ENCODE measurements at places on chromosomes 16 and 17. TPM values are rescaled to one million over a fixed set of nuclear protein-coding genes. Genes with fewer than 3 reads are reported as not detected.

CACNG4 gene
- not detected for total RNA-seq

CD79B gene
- total RNA-seq: 0.88 TPM

CDH3 gene
- 0.14 TPM for total RNA-seq

RASL10B gene
- total RNA-seq: 5.5 TPM

CDRT15L2 gene
- total RNA-seq: not detected

KRT33A gene
- total RNA-seq: not detected

GLTPD2 gene
- not detected for total RNA-seq

ACSM2A gene
- total RNA-seq: not detected

DPEP2NB gene
- total RNA-seq: not detected

MT4 gene
- total RNA-seq: not detected

DNA sequence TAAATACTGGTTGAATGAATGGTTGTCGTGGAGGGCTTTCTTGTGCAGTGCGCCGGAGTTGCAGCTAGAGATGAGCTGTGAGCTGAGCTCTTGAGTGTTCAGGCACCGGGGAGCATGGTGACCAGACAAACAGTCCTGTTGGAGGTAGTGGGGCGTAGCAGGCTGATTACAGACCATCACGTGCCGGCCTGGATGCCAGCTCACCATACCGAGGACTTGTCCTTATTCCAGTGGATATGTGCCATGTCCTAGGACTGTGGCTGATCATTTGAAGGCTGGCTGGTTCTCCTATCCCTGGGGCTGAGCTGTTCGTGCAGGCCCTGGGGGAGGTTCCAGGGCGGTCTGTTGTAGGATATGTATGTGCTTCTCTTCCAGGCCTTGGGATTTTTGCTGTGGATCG lies 60.0 kb downstream of the ABCC1 start:
- DNase-seq: no peak

DNA sequence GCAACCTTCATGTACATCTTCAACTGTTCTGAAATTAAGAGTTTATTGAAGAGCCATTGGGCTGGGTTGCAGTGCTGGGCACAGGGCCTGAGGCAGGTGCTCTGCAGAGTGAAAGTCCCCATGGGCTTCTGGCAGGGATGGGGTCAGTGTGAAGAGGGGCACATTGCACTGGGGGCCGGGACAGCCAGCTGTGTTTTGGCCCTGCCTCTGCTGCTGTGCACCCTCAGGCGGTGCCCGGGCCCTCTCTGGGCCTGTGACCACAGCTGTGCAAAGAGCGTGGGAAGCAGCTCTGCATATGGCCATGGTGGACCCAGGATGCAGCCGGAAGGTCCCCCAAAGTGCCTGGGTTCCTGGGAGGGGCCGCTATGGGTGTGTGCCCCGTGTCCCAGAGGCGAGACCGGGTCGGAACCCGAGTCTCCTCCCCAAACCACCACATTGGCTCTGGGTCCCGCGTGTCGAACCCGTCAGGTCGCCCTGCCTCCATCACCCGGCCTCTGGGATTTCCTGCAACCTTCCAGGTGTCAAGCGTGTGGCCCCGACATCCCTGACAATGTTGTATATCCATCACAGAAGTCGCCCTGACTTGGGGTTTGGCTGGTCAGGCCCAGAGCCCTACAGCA lies 38.2 kb upstream of the ZNF469 start:
- DNase-seq: no peak

- DNase-seq: no peak
These were observed 12.0 kb downstream of the AMFR start for GRCh38 chr16:56413381-56413780.

- peak; percentile 81 for DNase-seq
These were observed at the start of gene OSBPL7 for GRCh38 chr17:47821424-47822391. Gene OSBPL7 (minus strand): TSS chr17:47821794. CDS start chr17:47820278, 1,516 bp downstream.

GRCh38 chr16:74667255-74667700 lies 601 bp upstream of the RFWD3 start:
- no peak for DNase-seq

- DNase-seq: no peak
These were observed 5.7 kb upstream of the EXOSC6 start for GRCh38 chr16:70257391-70257790.

- DNase-seq: no peak
These were observed 398 bp downstream of the LGALS9 start for GRCh38 chr17:27631411-27631760.

GRCh38 chr17:78206298-78206697 lies 7.8 kb upstream of the BIRC5 start:
- DNase-seq: no peak

- DNase-seq: peak; percentile 17
These were observed 4.8 kb downstream of the MT1A start for GRCh38 chr16:56643080-56643778.

GRCh38 chr17:39679521-39680192 lies 8.2 kb downstream of the PGAP3 start:
- no peak for DNase-seq

DNA sequence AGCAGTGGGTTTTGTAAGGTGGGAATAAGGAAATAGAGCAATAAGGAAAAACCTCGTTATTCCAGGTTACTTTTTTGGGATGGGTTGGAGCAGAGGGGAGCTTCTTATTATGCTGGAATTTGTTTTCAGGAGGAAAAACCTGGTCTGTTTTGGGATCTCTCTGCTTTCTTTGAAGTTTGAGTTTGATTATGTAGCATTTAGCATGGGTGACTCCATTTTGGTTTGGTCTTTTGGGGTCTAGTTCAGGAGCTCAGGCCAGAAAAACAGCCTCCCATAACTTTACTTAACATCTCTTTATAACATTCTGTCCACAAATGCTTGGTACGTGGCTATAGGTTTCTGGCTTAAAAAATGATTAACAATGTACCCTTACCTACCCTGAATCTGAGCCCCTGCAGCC lies 8.5 kb upstream of the ZG16 start:
- no peak for DNase-seq

DNA sequence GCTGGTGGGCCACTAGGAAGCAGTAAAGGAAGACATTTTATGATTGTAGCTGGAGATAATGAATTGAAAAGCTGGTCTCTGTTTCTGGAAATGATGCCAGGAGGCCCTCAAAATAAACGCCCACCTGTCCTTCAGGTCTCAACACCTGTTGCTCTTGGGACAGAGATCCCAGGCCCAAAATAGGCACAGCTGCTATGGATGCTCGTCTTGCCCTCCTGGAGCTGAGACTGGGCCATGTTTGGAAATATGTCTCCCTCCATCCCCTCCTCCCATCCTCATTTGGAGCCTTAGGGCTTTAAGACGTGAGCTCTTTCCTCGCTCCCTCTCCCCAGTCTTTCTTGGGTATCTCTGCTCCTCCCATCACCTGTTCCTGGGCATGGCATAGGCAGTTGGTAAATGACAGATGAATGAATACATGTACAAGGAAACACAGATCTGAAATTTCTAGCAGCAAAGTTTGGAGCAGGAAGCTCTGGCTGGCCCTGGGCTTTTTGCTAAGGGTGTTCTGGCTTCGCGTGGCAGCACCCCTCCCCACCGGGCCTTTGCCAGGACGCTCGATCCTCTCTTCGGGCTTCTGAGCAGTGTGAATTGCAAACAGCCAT lies 33.3 kb downstream of the MYH3 start:
- no peak for DNase-seq

- DNase-seq: peak; percentile 74
These were observed 27.7 kb upstream of the DHRS7B start for GRCh38 chr17:21098934-21099689.

GRCh38 chr16:85716022-85716679 lies 27.4 kb upstream of the GINS2 start:
- DNase-seq: no peak

- peak; percentile 67 for DNase-seq
These were observed 58.8 kb downstream of the ZDHHC7 start for GRCh38 chr16:84952335-84953189.

- no peak for DNase-seq
These were observed 32.0 kb upstream of the SNN start for GRCh38 chr16:11636172-11636721.

DNA sequence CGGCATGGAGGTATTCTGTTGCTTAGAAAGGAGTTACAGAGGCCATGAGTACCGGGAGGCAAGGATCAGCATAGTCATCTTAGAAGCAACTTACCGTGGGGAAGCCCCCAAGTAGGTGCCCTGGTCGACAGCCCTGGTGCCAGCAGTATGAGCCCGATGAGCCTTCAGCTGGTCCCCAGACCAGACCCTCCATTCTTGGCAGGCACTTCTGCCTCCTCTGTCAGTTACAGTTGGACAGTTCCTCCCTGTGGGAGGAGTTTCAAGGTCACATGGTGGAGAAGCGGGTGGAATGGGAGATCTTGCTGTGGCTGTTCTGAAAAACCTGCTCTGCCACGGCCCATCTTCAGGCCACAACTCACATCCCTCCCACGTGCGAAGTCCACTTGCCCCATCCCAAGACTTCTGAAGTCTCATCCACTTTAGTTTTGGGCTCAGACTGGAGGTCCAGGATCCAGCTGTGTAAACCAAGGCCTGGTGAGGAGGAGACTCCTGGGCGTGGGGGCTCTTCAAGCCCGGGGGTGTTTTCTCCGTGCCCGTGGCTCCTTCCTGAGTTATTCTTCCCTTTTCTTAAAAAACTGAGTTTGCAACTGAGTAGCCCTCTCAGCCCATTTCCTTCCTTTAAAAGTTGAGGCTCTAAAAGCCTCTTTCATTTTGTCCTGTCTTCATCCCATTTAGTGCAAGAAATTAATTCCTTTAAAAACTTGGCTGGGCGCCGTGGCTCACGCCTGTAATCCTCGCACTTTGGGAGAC lies 133.5 kb downstream of the SEC14L1 start:
- DNase-seq: no peak

GRCh38 chr17:30379303-30379902 lies 676 bp downstream of the CPD start:
- DNase-seq: no peak

DNA sequence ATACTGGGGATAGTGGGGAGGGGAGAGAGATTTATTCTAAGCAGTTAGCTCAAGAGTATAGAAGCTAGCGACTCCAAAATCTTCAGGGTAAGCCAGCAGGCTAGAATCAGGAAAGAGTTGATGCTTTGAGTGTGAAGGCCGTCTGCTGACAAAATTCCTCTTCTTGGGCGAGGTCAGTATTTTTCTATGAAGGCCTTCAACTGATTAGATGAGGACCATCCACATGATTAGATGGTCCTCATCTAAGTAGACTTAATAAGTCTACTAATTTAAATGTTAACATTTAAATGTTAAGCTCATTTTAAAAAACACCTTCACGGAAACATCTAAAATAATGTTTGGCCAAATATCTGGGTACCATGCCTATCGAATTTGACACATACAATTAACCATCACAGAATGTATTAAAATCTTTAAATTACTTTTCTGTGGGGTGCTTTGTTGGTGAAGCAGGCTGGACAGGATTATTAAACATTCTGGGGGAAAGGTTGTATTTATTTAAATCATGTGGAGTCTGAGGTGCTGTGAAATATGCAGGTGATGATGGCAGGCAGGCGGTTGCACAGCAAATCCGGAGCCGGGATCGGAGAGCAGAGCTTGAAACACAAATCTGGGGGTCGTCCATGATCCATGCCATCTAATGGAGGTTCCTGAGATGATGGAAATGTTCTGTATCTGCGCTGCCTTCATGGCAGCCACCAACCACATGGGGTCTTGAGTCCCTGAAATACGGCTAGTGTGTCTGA lies 49.8 kb upstream of the ADORA2B start:
- no peak for DNase-seq

GRCh38 chr17:2438823-2439222 lies 38.0 kb upstream of the MNT start:
- no peak for DNase-seq

DNA sequence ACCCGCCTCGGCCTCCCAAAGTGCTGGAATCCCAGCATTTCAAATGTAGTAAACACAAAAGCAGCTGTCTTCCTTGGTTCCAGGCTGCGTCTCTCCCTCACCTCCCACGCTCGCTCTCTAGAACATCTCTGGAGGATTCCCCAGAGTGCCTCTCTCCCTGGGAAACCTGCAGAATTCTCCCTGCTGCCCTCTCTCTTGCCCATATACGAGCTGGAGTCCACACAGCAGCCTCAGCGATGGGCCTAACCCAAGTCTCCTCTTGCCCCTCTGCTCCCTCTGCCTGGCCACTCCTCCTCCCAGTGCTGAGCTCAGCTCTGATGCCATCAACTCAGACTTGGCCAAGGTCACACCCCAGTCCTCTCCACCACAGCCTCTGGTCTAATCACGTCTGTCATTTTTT lies 10.6 kb downstream of the GPRC5B start:
- DNase-seq: no peak

DNA sequence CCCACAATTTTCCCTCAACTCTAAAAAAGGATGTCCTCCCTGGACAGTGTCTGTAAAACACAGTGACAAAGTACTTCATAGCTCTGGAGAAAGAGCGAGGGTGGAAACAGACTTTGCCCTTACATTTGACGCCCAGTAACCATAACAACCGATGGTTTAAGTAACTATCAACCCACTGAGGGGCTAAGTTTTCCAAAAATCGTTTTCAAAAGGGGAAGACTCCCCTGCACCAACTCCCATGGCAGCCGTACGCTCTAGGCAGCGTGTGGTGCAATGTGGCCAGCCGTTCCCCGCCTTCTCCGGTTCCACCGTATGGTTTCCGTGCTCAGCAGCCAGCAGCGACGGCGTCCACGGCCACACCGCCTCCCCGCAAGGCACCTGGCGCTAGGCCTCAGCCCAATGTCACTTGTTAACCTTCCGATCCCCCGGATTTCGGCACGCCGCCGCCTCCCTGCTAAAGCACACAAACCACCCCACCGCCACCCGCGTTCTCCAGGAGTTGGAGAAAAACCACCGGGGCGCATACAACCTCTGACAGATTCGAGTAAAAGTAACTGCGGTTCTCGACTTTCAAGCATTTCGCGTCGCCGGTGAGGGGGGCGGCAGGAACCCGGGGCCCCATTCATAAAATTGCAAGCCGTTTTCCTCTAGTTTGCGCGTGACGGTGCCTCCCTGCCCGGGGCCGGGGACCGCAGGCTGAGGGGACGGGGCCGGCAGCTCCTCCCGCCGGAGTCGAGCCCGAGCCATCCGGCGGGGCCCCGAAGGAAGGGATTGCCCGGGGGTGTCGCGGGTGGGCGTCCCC lies 661 bp downstream of the TEX2 start:
- no peak for DNase-seq

DNA sequence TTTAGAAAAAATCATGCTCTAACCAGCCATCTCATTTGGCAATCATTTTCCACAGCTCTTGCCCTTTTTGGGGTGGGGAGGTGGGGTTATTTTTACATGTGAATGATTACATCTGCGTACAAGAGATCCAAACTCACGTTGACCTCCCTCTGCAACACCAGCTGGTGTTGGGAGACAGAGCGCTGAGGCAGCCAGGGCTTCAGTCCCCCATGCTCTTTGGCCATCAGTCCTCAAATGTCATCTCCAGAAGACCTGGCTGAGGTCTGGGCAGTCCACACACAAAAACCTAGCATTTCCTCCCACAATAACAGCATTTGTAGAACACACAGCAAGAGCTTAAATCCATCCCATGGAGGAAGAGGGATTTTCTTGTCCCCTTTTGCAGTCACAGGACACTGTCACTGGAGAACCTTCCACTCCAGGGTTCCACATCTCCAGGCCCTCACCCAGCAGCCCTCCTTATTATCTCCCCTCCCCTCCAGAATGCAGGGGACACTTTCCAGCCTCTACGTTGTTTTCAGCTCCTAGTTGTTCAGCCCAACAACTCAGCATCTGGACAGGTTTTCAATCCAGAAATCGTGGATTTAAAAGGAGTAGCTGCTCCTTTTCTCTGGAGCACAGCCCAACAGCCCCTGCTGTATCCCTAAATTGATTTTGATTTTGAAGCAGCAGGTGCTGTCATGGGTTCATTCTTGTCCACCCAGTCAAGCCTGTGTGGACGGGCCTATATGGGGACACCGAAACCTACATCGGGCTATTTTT lies 21.1 kb downstream of the MEOX1 start:
- no peak for DNase-seq
